Retina (tissue), 1 donor: ENCODE measurements at places on chromosomes 2 and 18.
A peak's percentile ranks its signal among the peaks of the same experiment; 100 is the strongest.

DNA sequence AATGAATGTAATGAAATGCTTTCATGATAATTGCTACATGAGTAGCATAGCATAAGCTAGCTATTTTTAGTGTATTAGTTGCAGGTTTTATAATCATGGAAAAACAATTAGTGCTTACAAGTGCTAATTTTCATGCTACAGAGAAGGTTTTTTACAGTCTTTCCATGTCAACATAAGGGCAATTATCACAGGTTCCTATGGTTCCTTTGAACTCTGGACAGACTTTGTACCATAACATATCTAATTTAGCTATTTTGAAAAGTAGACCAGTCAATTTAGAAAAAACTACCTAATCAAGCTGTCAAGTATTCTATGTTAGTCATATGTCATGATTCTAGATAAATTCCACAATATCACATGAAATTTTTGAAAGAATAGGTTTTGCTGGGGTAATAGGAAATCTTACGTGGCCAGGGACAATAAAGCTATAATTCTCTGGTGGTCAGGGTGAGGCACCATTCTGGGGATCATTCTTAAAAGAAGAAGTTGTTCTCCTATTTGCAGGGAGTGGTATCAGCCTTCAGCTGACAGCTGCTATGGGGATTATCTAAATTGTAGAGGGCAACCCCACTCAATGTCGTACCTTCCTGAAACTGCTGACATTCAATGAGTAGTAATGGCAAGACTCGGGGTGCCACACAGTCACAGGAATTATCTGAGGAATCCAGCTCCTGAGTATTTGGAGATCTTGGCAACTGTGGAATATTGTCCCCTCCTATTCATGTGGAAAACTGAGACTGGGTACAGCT, 724.0 kb upstream of the LINC00305 start:
- DNase-seq = no peak

- no peak for DNase-seq
These were observed 147.9 kb downstream of the MGAT5 start for GRCh38 chr2:134401789-134402188.

DNA sequence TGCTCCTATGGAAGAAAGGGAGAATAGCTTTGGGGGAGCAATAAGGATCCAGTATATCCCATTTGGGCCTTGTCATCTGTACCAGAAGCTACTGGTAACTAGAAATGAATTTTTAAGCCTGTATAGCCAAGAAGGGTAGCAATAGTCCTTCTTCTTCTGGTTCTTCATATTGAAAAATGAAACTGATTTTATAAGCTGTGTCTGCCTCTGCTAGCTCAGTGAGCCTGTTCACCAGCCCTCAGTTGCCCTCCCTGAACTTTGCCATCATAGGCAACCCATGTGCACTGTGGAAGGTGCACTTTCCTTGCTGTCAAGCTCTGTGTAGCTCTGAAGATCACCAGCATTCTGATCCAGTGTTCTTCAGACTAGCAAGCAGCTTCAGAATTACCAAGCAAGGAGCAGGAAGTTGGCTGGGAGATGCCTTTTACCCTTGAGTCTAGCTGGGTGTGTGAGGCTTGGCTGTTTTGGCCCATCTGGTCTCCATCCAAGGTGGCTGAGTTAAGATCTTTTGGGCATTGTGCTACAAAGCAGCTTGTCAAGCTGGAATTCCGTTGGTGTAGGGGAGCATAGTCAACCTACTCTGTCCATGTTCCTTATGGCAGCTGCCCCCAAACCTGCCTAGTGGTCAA, 55.8 kb upstream of the MGAT5 start:
- DNase-seq = no peak

DNA sequence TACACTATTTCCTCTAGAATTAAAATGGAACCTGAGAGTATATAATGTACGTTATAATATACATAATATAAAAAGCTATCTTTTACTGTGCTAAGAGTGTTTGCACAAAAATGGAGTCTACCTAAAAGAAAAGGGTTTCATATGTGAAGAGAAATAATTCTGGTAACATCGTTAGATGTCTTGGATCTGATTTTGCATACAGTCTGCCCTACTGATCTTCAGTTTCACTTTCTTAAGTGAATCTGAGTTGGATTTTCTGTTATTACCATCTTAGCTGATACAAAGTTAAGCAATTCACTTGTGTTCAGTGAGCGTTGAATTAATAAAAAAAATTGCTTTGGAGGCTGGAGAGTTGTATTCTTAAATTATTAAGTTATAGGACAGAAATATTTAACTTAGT, 502.1 kb upstream of the TMEFF2 start:
- DNase-seq = no peak

- DNase-seq = no peak
These were observed 112.6 kb downstream of the CERS6 start for GRCh38 chr2:168568476-168569267.

DNA sequence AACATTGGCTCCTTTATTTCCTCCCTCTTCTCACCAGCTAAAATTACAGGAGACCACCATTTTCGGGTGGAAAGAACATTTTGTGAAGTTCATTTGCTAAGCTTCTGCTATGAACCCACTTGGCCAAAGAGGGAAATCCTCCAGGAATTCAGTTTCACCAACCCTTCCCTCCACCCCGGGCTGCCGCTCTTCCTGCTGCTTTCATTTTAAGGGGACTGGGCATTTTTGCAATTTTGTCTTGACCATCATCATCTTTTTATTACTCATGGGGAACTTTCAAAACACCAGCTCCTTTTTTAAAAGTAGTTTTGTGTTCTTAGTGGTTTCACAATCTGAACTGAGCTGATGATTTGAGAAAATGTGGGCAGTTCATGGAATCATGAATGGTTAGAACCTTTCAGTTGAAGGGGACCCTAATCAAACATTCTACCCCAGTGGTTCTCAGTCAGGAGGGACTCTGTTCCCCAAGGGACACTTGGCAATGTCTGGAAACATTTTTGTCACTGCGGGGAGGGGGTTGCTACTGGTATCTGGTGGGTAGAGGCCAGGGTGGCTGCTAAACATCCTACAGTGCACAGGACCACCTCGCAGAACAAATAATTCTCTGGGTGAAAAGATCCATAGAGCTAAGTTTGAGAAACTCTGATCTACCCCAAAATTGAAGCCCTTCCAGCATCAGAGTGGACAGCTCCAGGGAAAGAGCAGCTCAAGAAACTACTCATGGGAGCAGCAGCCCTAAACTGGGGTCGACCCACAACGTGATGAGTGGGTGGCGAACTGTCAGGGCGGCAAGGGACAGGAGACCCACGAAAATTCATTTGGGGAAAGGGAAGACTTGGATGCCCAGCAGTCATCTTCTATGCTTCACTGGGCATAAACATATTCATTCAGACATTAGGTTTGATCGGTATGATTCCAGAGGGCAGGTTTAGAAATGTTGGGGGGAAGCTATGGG, 92.9 kb downstream of the ACKR3 start:
- DNase-seq = no peak

DNA sequence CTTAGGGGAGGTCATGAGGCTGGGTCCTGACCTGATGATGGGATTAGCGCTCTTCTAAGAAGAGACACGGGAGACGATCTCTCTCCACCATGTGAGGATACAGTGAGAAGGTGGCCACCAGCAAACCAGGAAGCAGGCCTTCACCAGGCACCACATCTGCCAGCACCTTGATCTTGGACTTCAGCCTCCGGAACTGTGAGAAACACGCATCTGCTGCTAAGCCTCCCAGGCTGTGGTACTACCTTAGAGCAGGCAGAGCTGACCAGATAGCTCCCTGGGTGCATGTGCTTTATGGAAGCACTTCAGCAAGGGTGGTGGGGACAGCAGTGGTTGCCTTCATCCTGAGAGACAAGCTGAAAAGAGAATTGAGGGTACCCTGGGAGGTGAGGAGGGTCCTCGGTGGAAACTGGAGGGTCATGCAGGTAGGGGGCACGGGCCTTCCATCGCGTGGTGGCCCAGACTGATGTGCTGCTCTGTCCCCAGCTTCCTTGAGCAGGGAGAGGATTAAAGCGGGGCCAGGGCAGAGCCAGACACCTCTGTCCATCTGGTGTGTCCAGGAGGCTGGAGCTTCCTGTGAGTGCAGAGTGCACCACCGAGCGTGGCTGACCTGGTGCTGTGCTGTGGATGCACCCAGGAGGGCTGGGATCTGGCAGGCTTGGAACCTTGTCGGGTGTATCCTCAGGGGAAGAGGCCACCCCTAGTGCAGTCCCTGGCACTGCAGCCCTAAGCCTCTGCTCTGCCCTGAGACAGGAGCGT, 42.9 kb upstream of the HS6ST1 start:
- DNase-seq = no peak

DNA sequence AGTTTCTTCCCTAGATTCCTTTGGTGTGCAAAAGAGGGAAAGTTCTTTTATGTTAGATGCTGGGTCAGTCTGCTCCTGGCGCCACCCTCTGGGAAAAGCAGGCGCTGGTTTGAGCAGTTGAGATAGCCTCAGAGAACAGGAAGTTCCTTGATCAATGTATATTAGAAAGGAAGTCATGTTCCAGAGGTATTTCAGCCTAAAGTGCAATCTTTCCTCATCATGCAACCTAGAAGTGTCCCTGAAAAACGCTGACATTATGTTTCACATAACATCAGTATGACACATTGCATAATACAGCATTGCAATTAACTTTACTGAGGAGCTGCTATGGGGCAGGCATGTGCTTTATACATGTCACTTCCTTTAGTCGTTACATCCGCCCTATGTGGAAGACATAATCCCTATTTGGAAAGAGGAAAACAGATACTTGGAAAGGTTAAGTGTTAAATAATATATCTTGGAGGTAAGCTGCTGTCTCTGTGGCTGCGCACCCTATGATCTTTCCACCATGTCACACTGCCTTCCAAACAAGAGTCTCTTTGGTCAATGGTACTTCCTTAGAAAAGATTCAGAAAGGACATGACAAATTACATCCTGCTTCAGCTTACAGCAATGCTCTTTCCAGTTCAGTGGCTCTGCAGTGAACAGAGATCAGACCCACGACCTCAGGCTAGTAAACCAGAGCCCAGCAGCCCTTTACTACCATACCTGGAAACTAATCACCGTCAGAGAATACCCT, 369.7 kb downstream of the RAD51AP2 start:
- DNase-seq = no peak

GRCh38 chr2:167438206-167438605, 549.9 kb downstream of the XIRP2 start:
- DNase-seq = no peak

GRCh38 chr2:200255549-200255948, 50.9 kb upstream of the SPATS2L start:
- DNase-seq = no peak

- DNase-seq = no peak
These were observed 1283.0 kb upstream of the CDH2 start for GRCh38 chr18:29459972-29460371.

DNA sequence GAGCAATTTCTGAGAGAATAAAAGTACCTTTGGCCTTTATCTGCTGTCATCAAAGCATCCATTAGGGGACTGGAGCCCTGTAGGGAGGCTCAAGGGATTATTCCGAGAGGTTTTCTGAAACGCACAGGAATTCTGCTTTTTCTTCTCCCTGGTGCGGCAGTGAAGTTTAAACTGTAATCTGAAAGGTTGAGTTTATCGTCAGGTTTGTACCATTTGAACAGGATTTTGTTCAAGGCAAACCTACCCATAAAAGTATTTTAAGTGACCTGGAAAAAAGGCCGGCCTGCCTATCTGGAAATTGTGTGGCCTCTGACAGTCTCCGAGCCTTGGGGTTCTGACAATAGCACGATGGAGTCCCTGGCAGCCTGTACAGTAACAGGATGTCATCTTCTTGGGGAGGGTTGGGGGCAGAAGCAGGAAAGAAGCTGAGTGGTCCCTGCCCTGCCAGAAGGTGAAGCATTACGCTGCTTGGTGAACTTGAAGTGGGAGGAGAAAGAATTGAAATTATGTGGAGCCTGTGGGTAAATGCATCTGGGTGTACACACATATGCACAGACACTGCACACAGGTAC, 272.0 kb downstream of the CYRIA start:
- DNase-seq = peak; percentile 19

- DNase-seq = no peak
These were observed 27.2 kb upstream of the EFR3B start for GRCh38 chr2:25014631-25015030.

GRCh38 chr2:28492282-28492681, 3.6 kb upstream of the PLB1 start:
- DNase-seq = no peak

DNA sequence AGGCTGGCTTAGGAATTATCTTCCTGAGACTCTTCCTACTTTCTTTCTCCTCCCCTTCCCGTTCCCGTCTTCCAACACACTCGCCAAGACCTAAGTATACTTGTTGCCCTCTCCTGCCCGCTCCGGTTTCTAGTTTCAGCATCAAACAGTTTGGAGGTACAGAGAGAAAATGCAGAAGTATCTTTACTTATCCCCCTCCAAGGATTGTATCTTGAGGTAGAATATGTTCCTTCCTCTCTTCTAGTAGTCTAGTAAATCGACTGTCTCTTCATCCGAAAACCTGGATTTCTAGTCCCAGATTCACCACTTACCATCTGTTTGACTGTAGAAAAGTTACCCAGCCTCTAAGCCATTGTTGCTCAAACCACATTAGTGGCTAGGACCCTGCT, 755 bp downstream of the EIF4E2 start:
- DNase-seq = no peak

DNA sequence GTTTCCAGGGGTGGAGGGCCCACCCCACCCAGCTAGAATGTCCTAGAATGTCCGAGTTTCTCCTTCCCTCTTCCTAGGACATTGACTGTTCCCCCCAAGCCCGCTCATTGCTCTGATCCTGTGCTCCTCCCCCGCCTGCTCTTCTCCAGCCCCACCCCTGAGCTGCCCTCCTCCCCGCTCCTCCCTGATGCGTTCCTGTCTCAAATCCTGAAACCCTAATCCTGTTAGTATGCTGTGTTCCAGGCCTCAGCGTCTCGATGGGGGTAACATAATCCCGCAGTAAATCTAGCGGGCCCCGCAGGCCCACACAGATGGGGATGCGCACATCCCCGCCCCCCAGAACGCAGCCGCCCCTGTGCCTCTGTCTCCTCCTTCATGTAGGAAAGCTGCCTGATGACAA, 51.3 kb downstream of the NRP2 start:
- no peak for DNase-seq

GRCh38 chr2:73175663-73176204, 26.6 kb upstream of the NOTO start:
- DNase-seq = peak; percentile 78

DNA sequence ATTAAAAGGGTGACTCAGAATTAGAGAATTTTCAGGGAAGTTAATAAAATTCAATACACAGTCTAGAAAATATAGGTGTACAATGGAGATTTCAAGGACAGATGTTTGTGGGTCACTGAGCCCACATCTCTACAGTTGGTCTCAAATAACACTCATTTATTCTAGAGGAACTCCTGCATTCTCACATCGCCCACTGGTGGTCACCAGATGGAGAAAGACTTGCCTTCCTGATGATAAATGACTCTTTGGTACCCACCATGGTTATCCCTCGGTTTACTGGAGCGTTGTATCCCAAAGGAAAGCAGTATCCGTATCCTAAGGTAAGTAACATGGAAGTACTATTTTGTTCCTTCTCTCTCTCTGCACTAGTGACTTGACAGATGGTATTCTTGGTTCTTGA, 1297.1 kb downstream of the DPP10 start:
- DNase-seq = no peak

DNA sequence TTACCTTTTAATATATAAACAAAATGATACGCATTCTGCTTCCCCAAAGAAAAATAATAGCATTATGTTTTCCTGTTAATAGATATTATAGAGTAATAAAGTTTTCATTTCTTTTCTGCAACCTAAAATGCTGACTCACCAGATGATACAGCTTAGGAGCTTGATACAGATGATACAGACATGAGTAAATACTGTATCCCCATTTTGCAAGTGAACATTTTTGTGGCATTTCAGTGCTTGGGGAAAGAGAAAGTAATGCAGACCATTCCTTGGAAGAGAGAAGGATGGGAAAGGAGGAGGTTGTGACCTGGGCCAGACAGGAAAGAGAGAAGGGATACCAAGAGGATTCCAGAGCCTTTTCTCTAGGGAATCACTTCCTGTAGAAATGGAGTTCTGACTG, 97.5 kb upstream of the FSHR start:
- DNase-seq = no peak
